Erythroblast (primary cell): ENCODE measurements at places on chromosomes 7 and 10.

GRCh38 chr10:100775386-100775785 is 30.0 kb downstream of the PAX2 start:
- DNase-seq: no peak

- peak; percentile 42 for DNase-seq
Measured at GRCh38 chr7:103989200-103989784, at the start of gene RELN. RELN (minus strand) TSS chr7:103989658; CDS start chr7:103989356, 302 bp downstream.

- no peak for DNase-seq
Measured at GRCh38 chr10:25547382-25547781, 372.6 kb downstream of the GPR158 start.

GRCh38 chr10:73875139-73875475 is 752 bp upstream of the CAMK2G start:
- no peak for DNase-seq

DNA sequence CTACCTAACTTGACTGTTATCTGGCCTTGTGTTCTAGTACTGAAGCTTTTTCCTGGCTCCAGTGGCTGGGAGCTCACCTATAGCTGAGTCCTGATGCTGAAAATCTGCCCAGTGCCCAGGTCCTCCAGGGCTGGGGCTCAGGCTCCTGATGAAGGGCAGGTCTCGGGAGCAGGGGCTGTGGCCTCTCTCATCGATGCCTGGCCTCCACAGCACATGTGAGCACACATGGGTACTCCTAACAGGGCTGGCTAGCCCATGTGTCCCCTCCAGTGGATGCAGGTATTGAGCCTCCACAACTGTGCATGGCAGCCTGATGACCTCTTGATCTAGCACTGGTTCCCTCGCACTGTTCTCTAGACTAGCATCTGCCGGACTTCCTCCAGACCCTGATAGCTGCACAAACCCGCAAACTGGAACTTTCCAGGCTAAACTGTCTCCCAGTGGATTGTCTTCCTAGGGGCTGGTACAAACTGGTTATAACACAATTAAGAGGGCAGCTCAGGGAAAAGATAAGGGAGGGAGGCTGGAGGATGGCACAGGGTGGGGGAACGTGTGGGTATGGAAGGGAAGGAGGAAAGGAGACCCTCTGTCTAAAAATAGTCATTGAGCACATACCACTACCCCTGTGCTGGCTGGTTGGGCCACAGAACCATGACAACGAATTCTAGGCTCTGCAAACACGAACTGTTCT is 35.1 kb downstream of the PLAC9 start:
- no peak for DNase-seq

DNA sequence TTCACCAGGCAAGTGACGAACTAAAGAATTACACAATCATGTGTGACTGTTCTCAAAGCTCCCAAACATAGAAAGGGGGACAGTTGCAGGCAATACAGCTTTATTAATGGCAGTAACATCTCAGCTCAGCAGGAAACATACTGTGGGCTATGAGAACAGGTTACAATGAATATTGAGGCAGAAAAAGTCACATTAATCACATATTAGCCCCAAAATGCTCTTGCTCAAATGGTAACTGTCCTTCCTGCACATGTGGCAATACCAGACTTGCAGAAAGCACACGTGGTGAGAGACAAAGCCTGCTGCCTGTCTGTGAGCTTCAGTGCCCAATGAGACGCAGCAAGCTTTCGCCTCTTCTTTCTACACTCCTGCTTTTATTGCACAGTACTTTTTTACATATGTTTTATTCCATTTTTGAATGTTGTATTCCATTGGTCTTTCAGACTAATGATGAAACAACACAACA is 104.9 kb upstream of the ACBD5 start:
- no peak for DNase-seq

DNA sequence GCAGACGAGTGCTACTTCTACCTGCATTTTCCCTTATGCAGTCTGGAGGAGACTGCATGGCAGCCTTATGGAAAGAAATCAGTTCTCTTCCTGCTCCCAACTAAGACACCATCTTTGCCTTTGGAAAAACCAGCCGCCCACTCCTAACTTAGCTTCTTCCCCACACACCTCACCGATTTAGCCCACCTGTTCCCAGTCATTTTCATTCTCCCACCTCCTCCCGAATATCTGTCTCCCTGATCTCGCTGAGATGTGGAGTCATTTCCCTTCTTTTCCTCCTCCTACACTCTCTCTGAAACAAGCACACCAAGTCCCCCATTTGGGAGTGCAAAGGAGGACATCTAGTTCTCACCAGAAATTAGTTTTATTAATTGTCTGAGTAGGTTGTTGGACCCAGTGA is 35.2 kb upstream of the JCAD start:
- no peak for DNase-seq

- DNase-seq: no peak
Measured at GRCh38 chr10:48887982-48888381, 51.7 kb downstream of the LRRC18 start.

- no peak for DNase-seq
Measured at GRCh38 chr7:28112012-28112411, 68.6 kb downstream of the JAZF1 start.

GRCh38 chr7:48089046-48090003 is at the start of gene UPP1:
UPP1 (plus strand) TSS chr7:48089265; CDS start chr7:48094784, 5,519 bp downstream.
- DNase-seq: peak; percentile 66

DNA sequence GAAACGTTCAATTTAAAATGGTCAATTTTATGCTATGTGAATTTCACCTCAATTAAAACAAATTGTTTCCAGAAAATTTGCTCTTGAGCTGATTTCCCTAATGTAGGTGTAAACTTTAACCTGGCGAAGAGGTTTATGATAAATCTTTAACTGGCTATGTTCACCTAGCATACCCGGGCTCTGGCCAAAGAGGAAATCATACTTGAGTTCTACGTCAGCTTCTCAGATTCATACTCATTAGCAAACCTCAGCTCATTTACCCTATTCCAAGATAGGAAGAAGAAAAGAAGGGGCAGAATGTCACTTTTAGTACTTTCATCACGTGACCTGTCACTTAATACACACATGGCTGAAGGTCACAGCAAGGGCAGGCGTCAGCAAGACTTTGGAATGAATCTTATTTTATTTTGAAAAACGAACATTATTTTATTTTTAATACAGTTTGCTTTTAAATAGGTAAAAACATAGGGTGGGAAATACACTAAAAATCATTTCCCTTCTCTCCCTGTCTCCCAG is 97.0 kb downstream of the ABLIM1 start:
- no peak for DNase-seq

DNA sequence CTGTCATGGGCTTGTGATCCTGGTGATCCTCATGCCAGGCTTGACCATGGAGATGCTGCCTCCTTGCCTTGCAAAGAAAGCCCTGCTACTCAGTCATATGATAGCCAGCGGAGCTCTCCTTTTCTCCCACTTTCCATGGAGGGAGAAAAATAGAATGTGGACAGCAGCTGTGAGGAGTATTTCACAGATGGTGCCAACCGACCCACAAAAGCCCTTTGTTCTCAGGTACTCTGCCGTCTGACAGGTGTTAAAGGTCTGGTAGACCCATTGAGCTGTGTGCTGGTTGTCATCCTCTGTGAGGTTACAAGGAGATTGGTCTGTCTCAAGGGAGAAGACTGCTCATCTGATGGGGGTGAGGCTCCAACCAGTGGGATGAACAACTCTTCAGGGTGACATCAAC is 29.5 kb upstream of the COBL start:
- DNase-seq: no peak

- no peak for DNase-seq
Measured at GRCh38 chr10:58456179-58456578, 56.5 kb upstream of the BICC1 start.

DNA sequence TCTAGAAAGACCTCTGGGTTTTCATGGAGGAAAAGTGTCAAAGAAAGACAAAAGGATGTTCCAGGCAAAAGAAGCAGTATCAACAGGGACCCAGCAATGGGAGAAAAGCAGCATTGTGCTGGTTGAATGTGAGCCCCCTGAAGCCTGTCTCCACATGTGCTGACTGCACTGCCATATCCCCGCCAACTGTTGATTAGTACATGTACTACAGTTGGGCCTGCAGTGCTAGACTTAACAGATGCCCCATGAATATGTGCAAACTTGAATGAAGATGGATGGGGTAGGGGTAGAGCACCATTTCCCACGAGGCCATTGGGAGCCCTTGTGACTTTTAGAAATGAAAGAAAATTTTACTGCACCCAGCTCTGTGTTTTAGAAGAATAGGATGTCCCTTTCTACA is 15.6 kb upstream of the WDR11 start:
- no peak for DNase-seq

DNA sequence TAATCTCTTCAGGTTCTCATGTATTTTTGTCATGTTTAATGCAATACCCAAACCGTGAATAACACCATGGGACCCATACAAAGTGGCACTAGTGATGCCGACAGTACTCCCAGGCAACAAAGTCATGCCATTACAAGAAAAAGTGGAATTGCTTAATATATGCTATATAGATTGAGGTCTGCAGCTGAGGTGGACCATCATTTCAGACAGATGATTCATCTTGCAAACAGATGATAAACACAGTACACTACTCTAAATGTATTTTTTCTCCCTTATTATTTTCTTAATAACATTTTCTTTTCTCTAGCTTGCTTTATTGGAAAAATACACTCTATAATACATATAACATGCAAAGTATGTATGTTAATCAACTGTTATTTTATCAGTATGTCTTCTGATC is 14.6 kb upstream of the PCDH15 start:
- DNase-seq: no peak

GRCh38 chr7:114026486-114027089 is 107.8 kb upstream of the PPP1R3A start:
- DNase-seq: peak; percentile 47

DNA sequence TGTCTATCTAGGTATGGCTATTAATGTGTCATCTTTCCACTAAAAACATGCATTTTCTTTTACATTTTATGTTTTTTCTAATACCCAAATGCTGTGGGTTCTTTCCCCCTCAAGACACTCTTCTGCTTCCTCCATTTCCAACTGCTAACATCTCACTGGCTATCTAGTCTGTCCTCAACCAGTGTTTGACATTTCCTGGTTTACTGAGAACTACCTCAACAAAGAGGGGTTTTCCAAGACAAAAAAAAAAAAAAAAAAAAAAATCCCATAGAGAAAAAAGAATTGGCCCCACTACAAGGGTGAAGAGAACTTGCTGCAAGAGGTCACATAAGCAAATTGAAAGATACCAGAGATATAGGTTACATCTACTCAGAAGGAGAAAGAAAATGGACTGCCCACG is 359.7 kb downstream of the CRPPA start:
- no peak for DNase-seq

DNA sequence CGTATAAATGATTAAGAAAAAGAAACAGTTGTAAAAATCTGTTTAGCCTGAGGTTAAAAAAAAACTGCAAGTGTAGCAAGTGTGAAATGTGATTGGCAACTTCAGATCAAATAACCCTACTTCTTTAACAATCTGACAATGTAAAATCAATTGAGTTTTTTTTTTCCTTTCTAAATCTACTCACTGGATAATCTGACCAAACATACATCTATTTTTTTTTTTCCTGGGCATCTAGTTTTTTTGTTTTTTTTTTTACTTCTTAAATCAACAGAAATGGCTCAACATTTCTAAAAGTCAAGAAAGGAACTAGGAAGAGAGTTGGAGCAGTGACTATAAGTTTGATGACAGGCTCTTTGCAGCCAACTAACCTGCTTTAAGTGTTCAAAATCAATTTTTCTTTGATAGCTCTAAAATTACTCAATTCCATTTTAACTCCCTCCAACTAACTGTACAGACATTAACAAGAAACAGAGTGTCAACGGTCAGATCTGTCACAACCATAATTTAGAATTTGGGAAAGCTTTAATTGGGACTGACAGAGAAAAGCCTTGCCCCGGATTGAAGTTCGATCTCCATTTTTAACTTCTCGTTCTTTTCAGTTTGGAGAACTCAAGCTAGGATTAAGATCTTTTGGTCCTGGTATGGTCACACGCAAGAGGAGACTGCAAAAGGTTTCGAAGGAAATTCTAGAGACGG is 1.2 kb downstream of the ARL3 start:
- DNase-seq: peak; percentile 58

GRCh38 chr10:22086730-22087401 is 83.3 kb upstream of the DNAJC1 start:
- no peak for DNase-seq
